Kidney epithelial cell (primary cell): ENCODE measurements at places on chromosomes 2 and 18. TPM values are rescaled to one million over a fixed set of nuclear protein-coding genes. Genes with fewer than 3 reads are reported as not detected.

GRCh38 chr18:9558387-9559064 is 55.8 kb downstream of the PPP4R1 start:
- DNase-seq = no peak

GRCh38 chr2:41222593-41222992 is 770.7 kb upstream of the SLC8A1 start:
- no peak for DNase-seq

DNA sequence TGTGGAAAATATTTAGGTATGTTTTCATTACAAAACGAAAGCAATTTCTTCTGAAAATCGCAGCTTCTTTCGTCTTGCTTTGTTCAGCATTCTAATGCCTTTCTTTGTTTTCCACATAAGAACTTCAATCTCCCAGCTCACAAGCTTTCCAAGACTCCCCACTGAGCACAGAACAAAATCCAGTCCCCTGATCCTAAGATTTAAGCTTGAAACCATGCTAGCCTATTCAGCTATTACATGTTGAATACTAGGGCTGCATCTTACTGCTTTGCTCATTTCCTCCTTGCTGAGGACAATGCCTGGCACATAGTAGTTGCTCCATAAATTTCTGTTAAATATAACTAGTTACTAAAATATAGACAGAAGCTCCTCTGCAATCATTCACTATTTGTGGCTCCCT is 160.6 kb downstream of the GALNT3 start:
- no peak for DNase-seq

- DNase-seq = no peak
These were observed 85.0 kb downstream of the BOD1L2 start for GRCh38 chr18:57231864-57232263.

PHLPP1 gene
- total RNA-seq = 4.4 and 5.2 TPM in 2 replicates

SLC8A1 gene
- total RNA-seq = 2.8 and 3.2 TPM in 2 replicates

MTA3 gene
- 25.8 and 28.5 TPM in 2 replicates for total RNA-seq
